Stimulated activated CD4-positive, alpha-beta T cell treated with anti-CD3 and anti-CD28 coated beads, Interleukin-2, amount 100 ng/mL, for 4 hours (primary cell): ENCODE measurements at places on chromosomes 1 and 21.

- DNase-seq: no peak
Measured at GRCh38 chr1:72062584-72062983, 219.8 kb downstream of the NEGR1 start.

DNA sequence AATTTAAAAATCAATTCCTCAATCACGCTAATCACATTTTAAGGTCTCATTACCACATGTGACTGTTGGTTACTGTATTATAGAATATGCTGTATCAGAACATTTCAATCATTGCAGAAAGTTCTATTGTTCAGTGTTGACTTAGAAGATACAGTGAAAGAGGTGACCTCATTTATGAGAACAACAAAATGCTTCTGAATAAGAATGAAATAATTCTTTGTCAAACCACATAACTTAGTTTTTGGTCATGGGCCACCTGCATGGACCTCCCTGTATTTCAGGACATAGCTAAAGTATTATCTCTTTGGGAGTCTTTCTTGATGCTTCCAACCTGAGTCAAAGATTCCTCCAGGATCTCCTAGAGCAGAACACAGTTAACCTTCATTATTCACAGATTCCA is 22.3 kb downstream of the MFSD2A start:
- DNase-seq: no peak

DNA sequence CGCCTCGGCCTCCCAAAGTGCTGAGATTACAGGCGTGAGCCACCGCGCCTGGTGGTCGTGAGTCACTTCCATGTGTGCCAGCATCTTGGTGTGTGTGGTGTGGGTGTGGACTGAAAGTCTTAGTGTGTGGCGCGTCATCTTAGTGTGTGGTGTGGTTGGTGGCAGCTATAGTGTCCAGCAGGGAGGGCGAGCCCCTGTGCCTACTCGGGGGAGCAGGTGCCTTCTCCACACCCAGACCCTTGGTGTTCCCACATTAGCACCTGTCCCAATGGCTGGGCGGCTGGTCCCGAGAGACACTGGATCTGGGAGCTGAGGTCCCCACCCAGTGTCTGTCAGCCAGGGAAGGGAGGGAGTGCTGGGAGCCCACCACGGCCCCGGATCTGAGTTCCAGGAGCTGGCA is 2.8 kb downstream of the SCNN1D start:
- no peak for DNase-seq

GRCh38 chr1:25169610-25170009 is 62.7 kb downstream of the SYF2 start:
- DNase-seq: no peak
